ENCODE measurements at places on chromosomes 16 and 17.
A peak's percentile ranks its signal among the peaks of the same experiment; 100 is the strongest.

DNA sequence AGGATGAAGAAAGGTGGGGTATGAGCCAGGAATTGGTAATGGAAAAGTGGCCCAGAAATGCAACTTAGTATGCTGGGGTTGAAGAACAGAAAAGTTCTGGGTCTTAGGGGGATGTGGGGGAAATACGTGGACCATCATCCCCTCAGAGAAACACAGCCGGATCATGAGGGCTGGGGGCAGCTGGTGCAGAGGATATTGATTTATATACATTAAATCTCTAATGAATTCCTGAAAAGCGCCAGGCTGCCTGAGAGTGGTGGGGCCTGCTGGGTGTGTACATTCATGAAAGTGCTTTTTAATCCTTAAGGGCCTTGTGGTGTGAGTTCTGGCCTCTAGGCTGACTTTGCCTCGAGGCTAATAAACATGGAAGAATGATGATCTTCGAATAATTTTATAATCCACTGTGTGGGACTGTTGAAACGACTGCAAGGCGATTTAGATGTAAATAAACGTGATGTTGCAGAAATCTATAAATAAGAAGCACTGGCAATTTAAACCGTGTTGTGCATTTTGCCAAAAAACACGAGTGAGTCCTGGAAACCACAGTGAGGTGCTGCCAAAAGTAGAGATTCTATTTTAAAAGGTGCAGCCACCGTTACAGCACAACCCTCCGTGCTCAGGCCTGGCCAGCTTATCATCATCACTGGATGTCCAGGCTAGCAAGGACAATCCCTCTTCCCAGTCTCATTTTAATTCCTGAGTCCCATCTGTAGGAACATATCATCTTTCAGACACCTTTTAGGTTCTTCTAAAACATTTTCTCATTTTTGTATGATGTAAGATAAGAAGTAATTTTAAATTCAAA, 32.1 kb downstream of the PRKAR1A start:
- no peak for DNase-seq

DNA sequence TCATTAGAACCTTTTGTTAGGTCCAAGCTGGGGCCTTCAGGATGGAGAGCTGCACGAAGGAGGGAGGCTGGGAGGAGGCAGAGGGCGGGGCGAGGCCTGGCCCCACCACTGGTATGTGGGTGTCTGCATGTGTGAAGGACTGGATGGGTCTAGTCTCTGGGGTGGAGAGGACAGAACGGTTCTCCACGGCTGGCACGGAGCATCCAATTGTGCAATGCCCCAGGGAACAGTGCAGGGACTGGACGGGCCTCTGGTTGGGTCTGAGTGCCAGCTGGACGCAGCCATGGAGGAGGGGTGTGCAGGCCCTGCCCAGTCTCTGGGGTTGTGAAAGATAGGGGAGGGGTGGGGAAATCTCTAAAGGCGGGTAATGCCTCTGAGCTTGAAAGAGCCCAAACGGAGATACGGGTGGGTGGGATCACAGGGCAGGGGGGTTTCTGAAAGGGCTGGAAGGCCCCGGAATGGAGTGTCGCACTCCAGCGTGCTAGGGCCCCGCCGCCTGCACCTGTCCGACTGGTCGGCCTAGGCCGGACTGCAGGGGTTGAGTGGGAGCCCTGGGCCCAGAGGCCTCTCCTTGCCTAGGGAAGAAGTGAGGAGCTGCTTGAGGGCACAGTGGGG, 1.6 kb downstream of the PPL start:
- peak; percentile 82 for DNase-seq

GRCh38 chr17:57755480-57756070, 10.5 kb upstream of the CCDC182 start:
- no peak for DNase-seq

- no peak for DNase-seq
Observed at GRCh38 chr16:4962716-4963115, 4.6 kb downstream of the SEC14L5 start.

GRCh38 chr16:57531635-57532265, 4.6 kb downstream of the CCDC102A start:
- DNase-seq, result no peak

DNA sequence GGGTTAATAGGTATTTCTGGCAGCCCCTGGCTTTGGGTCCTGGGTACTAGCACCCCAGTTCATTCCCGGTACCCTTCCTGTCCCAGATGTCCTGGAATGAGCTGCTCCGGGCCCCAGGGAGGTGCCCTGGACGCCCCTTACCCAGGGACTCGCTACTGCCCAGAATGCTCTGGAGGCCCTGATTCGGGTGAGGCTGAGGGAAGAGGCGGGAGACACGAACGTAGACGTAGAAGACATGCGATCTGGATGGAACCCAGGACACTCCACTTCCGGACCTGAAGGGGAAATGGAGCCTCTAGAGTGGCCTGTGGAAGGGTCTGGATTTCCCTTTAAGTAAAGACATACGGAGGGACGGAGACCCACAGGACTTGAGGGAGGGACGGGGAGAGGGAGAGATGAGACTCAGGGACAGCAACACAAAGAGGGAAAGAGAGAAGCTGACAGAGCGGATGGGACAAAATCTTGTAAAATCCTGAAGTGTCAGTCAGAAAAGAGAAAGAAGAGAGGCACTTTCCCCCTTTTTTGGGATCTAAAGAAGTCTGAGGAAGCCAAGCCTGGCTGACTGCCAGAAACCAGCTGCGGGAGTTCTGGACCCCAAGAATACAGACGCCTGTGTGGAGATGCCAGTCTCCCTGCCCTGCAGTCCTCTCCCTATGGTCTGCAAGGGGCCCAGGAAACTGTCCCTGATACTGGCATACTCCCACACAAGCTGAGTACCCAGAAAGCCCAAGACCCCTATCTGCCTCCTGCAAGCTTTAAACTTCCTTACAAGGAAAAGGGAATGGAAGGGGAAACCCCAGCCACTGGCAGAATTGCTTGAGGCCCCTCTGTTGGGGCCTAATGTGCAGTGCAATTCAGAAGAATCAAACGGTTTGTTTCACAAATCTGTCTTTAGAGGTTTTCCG, 1.0 kb upstream of the HOXB13 start:
- no peak for DNase-seq

DNA sequence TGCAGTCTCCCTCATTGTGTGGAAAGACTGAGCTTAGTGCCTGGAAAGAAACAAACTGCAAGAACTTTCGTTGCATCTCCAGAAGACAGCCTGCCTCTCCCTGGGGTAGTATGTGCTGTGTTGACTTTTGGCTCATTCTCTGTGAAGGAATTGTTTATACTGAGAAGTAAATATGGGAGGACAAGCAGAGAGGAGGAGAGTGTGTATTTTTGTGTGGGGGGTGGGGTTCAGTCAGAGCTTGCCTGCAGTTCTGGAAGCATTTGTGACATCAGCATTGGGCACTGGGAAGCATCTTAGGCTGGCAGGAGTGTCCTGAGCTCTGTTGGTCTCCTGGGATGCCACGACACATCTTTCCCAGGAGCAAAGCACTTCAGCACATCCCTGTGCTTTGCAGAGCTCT, 147.9 kb downstream of the HS3ST3B1 start:
- DNase-seq, result no peak
